Astrocyte (in vitro differentiated cells and primary cell): ENCODE measurements at places on chromosomes 11 and 22. TPM values are rescaled to one million over a fixed set of nuclear protein-coding genes. Genes with fewer than 3 reads are reported as not detected.

DNA sequence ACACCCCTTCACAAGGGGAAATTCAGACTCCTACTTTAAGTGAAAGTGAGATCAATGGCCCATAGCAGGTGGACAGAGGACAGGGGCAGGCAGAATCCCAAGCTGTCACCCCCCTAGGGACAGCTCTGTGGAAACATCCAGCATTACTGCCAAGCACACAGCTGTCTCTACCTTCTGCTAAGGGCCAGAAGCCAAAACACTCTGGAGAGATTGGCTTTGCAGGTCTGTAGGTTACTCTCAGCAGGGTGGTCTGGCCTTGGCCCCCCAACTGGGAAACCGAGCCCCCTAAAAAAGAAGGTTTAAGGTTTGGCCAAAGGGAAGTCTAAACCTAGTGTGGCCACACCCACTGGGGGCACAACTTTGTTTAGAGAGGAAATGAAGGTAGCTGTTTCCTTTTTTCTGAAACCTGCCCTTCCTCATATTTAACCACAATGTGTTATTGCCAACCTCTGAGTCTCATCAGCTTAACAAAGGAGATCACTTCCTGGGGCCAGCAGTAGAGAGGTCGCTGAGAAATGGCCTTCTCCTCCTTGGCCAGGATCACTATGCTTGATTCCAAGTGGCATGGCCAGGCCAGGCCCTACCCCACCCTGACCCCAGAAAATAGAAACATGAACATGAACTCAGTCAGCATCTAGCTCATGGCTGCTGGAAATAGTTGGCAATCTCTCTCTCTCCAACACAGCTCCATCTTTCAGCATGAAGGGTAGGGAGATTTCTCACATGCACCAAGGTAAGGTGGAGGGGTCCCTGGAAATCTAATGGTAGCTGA is 25.9 kb upstream of the SCARF2 start:
- DNase-seq, result no peak

DNA sequence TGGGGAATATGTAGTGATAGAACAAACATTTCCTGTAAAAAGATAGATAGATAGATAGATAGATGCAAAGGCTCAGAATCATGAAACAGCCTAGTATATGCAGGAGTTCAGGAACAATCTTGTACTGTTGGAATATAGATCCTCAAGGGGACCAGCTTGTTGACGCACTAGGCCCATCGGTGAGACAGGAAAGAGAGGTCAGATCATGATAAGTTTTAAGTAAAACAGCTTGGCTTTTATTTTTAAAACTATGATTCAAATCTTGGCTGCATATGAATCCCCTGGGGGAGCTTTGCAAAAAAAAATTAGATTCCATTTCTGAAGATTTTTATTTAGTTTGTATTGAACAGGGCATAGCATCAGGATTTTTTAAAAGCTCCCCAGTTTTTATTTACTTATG is 185.8 kb downstream of the TRPC6 start:
- no peak for DNase-seq

DNA sequence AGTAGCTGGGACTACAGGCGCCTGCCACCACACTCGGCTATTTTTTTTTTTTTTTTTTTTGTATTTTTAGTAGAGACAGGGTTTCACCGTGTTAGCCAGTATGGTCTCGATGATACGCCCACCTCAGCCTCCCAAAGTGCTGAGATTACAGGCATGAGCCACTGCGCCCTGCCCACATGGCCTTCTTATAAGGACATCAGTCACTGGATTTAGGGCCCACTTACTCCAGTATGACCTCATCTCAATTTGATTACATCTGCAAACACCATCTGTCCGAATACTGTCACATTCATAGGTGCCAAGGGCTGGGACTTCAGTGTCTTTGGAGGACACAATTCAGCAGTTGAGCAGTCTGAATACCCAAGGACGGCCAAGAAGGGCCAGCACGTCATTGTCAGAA is 8.2 kb upstream of the PRR5 start:
- no peak for DNase-seq

DNA sequence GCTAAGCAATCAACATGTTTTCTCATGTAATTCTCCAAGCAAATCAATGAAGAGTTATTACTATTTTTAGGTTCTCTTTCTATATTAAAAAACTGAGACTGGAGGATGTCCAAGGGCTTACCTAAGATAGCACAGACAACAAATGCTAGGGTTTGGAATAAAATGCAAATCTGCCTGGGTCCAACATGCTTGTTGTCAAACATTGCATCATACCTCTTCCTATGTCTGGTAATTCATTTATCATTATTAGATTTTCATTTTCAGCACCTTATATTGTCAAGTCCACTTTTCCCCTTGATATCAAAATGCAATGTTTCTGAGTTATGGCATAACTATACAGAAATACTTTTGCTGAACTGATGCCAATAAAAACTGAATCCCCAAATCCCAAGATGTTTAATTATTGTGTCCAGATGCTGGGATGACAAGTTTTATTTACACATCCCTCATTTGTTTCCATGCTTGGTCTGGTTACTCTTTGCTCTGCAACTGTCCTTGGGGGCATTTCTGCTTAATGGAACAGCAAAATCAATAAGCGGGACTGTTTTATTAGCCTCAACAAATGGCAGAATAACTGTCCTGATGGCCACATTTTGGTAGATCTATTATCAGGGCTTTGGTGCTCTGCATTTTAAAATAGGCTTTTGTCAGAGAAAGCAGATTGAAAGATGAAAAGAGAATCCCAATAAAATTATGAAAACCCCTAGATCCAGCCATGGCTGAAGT is 86.0 kb downstream of the C11orf87 start:
- DNase-seq, result no peak

GRCh38 chr11:103959279-103959942 is 77.0 kb upstream of the DDI1 start:
- DNase-seq, result peak; percentile 73

DNA sequence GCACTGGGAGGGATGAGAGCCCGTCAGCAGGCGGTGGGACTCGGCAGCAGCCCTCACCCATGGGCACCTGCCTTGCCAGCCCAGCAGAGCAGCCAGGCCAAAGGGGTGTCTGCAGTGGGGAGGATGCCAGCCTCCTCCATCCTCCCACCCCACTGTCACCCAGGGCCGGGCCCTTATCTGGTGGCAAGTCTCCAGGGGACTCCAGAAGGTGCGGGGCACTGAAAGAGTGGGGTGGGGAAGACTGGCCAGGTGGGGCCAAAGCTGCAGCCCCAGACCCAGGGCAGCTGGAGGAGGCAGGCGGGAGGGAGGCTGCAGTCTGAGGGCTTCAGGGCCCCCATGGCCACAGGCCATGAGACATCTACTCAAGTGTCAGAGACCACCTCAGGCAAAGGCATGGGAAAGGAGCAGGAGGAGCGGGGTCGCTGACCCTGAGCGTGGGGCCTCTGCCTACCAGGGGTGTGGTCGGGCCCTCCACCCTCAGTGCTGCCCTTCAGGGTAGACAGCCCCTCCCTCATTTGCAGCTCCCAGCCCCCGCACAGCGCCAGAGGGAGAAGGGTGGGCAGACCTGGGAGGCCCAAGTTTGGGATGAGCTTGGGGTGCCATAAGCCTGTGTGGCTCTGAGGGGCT is 3.5 kb downstream of the DGCR6L start:
- DNase-seq, result no peak

DNA sequence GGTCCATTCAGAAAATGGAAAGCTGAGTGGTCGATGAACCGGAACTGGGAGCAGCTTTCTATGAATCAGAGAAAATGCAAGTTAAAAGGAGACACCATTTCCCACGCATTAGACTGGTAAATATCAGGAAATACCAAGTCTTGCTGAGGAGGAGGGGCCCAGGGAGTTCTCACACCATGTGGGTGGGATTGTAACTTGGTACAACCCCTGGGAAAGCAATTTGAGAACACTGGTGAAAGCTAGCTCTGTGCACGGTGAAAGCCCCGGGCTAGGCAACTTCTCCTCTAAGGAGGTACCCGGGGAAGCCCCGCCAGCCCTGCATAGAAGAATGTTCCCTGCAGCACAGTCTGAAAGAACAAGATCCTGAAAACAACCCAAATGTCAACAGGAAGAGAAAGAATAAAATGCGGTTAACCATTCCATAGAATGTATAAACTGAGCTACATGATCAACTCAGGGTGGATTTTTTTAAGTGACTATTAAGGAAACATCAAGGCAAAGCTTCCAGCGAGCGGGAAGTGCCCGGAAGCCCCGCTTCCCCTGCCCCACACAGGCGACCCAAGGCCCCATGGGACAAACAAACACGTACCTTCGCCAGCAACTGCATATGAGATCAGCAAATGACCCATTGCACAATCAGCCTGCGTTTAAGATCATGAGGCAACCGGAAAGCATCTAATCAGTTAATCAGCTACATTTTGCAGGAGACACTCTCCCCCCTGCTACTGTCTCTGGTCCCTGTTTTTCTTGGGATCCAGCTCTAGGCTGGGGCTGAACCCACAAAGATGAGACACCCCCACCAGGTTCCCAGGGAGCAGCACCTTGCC is 11.3 kb downstream of the SHANK2 start:
- peak; percentile 55 for DNase-seq

Gene SYT8
- total RNA-seq, result 0.36 and 0.38 TPM in 2 replicates
